ENCODE measurements at places on chromosomes 3 and 15.

DNA sequence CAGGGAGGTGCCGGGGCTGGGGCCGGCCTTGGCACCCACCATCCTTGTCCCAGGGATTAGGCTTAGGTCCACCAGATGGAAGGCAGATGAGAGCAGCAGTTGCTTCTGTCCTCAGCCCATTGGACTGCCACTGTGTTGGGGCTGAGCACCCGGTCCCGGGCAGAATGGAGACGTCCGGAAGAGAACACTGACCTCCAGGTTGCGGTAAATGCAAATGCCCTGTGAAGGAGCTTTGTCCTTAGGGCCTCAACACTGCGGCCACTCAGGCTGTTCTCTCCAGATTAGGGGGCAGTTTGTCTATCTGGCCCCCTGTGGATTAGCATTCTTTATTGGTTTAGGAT lies at the start of gene SERINC4:
TSS of gene SERINC4 (minus strand) at position 276 of the 341 bp plus-strand sequence. CDS start at position 42, 234 bp downstream.
- no peak for DNase-seq

DNA sequence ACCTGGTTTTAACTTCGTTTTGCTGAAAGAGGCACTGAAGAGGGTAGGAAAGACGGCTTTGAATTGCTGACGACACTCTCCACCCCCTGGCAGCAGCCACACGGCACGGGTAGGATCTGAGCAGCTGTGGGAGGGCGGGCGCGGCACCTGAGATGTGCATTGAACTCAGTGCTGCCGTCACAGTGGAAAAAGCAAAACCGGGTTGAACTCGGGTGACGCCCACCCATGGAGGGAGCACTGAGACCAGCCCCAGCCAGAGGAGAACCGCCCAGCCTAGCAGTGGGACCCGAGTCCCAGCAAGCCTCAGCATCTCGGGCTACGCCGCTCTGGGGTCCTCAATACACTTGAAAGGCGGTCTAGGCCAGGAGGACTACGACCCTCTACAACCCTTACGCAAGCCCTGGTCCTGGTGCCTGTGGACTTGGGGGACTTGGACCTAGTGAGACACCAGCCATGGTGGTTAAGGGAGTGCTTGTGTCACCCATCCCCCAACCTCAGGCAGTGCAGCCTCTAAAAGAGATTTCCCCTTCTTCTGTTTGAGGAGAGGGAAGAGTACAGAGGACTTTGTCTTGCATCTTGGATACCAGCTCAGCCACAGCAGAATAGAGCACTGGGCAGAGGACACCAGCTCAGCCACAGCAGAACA lies 50.0 kb upstream of the RPL35A start:
- DNase-seq, result no peak

DNA sequence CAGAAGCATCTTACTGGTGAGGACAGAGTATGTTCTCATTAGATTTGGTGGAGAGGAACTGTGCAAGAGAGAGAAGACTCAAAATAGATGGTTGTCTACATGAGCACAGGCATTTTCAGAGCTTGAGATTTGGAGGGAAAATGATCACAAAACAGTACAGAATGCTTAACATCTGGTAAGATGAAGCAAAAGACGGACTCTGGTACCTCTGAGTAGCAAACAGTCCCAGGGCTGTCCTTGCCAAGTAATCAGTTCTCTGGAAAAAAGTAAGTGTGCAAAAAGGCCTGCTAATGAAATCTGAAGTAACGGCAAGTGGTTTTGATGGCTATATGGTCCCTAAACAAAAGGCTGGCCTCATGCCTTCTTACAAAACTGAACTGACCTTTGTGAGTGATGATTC lies 414.2 kb downstream of the CNTN4 start:
- DNase-seq, result no peak

DNA sequence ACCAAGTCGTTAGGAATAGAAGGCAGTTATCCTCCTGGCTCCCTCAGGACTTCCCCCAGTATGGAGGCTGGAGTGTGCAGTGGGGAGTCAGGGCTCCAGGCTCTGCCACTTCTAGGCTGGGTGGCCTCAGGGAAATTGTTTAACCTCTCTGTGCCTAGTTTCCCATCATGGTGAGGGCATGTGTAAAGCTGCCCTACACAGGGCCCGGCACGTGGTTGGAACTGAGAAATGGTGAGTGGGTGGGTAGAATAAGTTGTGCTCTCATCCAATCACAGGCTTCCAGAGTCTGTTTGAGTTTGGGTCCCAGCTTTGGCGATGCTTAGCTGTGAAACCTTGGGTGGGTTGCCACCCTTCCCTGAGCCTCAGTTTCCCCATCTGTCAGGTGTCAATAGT lies 117.3 kb downstream of the FBLN2 start:
- no peak for DNase-seq

- peak; percentile 16 for DNase-seq
Observed at GRCh38 chr3:143120716-143121240, 1.2 kb downstream of the CHST2 start.

- DNase-seq, result no peak
Observed at GRCh38 chr15:83446904-83447709, at the start of gene SH3GL3. Gene SH3GL3, plus strand, starts transcription at chr15:83447341. Its CDS starts 193 bp downstream, at chr15:83447534.

GRCh38 chr3:55245351-55245750 lies 241.8 kb downstream of the WNT5A start:
- DNase-seq, result no peak

DNA sequence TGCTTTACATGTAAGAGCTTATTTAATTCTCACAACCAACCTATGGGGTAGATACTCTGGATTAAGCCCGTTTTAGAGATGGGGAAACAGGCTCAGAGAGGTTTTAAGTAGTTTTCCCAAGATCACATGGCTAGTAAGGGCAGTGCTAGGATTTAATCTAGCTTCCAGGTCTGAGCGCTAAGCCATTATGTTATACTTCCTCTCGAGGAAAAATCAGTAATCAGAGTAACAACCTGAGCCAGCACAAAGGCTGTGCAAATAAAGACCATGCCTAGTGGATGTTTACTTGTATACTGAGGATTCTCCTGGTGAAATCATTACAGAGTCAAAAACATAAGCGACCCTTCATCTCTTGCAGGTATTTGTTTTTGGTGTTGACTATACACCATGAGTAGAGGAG lies 9.0 kb downstream of the FSTL1 start:
- DNase-seq, result no peak

- DNase-seq, result no peak
Observed at GRCh38 chr3:45793482-45794176, 2.7 kb downstream of the SLC6A20 start.

DNA sequence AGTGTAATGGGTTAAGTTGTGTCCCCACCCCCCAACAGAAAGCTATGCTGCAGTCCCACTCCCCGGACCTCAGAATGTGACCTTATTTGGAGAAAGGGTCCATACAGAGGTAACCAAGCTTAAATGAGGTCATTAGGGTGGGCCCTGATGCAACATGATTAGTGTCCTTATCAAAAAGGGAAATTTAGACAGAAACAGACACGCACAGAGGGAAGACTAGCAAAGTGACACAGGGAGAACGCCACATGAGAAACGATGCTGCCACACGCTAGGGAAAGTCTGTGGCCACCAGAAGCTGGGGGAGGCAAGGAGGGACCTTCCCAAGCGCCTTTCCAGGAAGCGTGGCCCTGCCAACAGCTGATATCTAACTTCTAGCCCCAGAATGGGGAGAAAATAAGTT lies 65.4 kb downstream of the RPN1 start:
- no peak for DNase-seq

DNA sequence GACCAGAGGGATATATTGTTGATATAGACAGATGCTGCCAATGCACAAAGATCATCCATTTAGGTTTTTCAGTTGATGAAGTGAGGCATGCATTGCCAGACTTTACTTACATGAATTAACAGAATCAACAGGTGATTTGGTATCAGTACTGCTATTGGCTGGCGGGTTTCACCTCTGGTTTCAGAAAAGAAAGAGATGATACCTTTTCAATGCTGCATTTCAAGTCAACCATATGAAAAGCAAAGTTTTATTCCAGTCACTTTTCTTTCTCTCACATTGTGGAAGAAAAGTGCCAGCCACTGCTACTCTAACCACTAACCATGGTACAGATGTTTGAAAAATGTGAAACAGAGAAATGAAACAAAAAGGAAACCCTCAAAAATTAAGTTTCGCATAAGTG lies 289.1 kb downstream of the TIGIT start:
- no peak for DNase-seq

DNA sequence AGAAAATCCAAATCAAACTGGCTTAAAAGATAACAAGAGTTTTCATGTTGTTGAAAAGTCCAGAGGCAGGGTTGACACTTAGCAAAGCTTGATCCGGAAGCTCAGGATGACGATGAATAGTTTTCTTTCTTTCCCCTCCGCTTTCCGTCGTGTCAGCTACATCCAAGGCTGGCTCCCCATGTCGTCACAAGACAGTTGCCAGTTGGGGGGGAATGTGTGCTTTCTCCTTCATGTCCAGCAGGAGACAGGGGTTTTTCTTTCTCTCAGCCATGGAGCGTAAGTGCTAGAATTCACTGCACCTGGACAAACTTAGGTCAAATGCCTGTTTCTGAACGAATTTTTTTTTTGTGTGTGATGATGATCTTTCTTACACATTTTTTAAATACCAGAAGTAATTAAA lies 273.8 kb upstream of the RGMA start:
- DNase-seq, result no peak

DNA sequence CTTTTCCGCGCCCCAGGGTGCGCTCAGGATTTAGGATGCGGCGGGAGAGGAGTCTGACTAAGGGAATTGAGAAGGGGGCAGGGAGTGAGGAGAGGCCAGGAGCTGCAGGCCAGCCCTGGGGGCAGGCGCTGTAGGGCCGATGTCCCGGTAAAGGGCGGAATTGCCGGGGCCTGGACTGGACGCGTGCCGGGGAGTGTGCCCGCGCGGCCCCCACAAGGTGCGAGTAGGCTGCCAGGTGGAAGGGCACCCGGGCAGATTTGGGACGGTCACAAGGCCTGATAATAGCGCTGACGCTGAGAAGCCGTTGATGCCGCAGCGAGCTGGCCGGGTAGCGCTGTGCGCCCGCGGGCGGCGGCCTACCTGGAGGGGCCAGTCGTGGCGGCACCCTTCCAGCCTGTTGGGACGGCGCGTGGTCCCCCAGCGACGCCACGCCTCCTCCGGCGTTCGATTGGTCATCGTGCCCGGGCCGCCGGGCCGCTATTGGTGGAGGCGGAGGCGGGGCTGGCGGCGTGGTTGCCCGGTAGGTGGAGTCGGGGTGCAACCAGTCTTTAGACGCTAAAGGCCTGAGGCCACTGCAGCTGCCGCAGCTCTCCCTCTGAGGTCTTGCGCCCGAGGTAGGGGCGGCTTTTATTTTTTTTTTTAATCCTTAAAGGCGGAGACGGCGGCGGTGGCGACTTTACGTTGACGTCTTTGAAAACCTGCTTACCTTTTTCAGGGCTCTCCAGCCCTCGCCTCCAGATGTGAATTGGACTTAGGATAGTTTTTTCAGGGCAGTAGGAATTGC lies 903 bp downstream of the SLC25A38 start:
- DNase-seq, result peak; percentile 91

GRCh38 chr3:21705769-21706168 lies 45.2 kb downstream of the ZNF385D start:
- no peak for DNase-seq

GRCh38 chr15:40567111-40567510 lies 2.0 kb upstream of the RPUSD2 start:
- DNase-seq, result no peak

GRCh38 chr3:193831495-193832455 lies 238.8 kb downstream of the OPA1 start:
- no peak for DNase-seq

DNA sequence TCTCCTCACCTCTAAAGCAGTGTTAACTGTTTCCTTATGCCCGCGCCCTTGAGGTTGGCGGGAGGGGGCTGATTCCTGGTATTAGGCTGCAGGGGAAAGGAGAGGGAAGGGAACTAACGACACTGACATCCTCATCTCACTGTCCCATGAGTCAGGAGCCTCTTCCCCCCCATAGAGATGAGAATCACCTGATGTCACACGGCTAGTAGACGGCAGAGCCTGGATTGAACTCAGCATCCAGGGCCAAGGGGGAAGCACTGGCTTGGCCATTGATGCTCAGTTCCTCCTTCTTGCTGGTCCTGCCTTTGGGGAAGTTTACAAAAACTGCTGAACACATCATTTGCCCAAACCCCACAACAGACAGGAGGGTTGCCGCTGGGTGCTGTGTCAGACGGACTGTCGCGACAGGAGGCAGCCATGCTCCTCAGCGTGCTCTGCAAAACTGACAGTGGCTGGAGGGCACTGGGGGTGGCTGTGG lies 38.5 kb downstream of the IDH2 start:
- DNase-seq, result no peak

DNA sequence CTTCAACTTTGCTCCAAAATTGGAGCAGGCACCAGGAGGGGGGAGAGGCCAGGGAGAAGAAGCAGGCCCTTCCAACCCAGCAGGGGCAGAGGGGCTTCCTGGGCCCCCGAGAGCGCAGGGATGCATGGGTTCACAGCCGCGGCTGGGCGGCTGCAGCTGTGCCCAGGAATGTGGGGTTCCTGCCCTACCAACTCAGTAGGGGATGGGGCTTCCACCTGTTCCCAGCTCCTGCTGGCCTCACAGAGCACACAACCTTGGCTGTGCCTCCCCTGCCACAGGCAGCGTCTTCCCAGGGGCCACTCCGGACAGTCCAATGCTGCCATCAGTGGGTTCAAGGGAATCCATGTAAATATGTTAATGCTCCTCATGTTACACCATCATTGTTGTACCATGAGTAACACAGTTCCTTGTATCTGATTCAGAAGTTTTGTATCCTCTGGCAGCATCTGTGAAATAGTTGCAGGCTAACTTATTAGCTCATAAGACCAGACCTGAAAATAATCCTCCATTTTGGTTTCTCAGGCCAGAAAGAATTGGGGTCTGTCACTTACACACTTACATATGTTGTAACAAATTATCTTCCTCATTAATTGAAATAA lies 12.1 kb upstream of the SIAH2 start:
- no peak for DNase-seq

DNA sequence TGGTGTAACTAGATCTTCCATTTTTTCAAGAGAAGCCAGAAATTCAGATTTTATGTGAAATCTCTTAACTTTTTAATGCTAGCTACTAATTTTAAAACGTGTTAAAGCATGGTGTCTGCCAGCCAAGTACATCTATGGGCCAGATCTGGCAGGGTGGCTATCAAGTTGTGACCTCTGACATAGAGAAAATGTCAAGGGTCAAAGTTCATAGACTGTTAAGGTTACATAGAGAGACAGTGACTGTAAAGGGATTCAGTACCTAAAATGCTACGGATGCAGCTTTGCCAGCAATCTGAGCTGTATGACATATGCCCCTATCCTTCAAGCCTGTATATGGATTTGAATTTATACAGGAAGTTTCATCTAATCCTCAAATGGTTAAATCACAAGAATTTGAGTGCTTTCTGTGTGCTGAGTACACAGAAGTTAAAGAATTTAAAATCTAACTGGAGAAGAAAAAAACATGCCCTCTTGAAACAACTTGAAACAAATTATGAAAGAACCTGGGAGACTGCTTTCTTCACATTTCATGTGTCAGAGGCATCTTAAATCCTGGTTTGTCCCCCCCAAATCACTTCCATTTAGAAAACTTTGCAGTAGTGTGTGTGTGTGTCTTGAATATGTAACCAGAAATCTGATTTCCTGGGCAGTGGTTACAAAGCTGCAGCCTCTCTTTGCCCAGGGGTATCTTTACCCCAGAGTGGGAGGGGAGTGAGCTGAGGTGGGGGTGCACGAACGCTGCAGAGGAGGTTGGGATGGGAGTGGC lies 895 bp upstream of the ARHGAP31 start:
- no peak for DNase-seq

DNA sequence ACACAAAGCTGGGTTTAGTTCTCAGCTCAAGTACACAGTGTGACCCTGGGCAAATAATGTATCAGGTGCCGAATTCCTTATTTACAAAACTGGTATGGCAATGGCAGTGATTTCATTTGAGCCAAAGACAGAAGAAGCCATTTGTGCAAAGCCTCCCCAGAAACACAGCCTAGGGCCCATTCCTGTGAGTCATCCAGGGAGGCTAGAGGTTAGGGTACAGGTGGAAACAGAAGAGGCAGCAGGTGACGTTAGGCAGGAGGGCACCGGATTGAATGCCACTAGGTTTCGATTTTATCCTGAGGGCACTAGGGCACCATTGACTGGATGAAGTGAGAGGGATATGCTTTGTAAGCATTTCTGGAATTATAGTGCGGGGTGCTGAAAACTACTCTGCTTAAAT lies 766.9 kb upstream of the NR2F2 start:
- no peak for DNase-seq
